Activated CD4-positive, alpha-beta T cell treated with anti-CD3 and anti-CD28 coated beads, Interleukin-2, amount 10 ng/mL, durations not matched to agents 7 days and 5 days (primary cell): ENCODE measurements at places on chromosomes 3 and 15.

- DNase-seq, result no peak
Measured at GRCh38 chr3:149990423-149990948, 19.8 kb upstream of the PFN2 start.

GRCh38 chr15:25708391-25708790 is 154.7 kb downstream of the ATP10A start:
- no peak for DNase-seq

DNA sequence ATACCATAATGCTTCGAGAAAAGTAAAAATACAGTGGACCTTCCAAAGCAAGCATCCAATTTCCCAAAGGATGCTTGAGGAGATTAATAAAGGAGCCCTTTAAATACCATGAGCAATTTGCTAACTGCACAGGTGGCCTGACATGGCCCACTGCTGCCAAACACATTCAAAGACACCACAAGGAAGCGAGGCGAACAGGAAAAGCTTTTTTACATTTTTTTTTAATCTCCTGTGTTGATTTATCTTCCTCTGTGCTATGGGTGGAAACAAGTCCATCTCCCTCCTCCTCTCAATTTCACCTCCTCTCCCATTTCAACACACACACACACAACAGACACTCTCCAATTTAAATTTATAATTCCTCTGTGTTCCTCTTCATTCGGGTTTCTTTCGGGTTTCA is 243.4 kb downstream of the IGSF11 start:
- DNase-seq, result no peak

DNA sequence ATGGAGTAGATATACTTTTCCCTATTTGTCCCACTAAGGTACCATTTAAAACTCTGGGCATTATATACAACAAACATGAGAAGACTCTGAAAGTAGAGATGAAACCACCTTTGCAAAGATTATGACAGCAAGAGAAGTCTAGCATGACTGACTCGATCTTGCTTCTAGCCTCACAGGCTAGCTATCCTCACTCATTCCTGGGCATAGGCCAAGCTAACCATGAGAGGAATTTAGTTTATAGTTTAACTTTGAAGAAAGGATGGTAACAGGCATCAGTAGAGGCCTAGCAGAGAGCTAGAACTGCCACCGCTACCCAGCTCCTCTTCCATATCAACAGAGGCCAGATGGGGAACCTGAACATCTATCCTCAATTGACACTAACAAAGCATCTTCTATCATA is 63.5 kb upstream of the FSIP1 start:
- no peak for DNase-seq

DNA sequence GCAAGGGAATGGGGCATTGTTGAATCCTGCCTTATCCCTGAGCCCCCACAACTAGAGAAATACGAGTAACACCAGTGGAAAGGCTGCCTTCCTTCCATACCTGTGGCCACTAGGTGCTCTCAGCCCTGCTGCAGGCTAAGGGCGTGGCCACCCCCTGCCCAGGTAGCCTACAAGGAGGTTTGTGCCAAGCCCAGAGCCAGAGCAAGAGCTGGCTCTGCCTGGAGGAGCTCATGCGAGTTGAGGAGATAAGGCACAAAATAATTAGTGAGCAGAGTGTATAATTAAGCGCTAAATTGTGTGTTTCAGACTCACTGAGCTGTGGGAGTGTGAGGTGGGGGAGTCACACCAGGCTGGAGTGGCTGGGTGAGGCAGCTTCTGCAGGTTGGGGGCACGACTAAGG is 49.2 kb downstream of the TPRA1 start:
- no peak for DNase-seq

DNA sequence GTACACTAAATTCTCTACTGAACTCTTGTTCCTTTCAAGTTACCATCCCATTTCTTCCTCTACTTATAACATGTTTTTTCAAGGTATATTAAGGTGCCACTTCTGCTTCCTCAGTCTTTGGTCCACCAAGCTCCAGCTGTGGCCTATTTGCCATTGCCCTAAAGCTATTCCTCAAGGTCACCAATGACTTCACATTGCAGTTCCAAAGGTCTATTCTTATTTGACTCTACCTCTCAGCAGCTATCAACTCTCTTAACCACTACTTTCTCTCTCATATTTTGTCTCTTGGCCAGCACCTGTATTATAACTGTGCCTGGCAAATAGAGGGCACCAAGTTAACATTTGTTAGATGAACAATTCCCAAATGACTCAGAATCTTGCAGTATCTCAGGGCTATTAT is 354.7 kb downstream of the PLCL2 start:
- DNase-seq, result no peak

GRCh38 chr15:89958107-89958805 is 42.9 kb upstream of the ZNF710 start:
- no peak for DNase-seq

DNA sequence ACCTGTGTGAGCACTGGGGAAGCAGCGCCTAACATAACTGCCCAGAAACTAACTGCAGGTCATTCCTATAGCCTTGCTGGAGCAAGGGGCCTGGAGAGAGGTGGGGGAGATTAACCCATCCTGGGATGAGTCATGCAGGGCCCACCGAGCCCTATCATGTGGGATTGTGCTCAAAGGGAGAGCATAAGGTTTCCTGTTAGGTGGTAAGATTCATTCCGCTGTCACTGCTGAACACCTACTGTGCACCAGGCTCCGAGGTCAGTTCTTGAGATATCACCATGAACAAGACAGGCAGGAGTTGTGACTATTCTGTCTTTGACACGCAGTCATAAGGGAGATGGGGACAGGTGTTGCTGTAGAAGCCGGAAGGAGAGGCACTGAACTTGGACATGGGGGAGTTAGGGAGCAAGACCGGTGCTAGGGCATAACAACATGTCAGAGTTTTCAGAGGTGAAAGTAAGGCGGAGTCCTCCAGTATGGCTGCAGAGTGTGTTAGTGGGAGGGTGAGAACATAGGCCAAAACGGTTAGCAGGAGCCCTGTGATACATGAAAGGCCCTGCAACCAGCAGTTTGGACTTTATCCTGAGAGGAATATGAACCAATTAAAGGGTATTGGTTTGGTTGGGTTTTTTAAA is 2.4 kb downstream of the SLC25A38 start:
- no peak for DNase-seq

- no peak for DNase-seq
Measured at GRCh38 chr3:51390246-51391074, 625 bp upstream of the RBM15B start.

GRCh38 chr3:145820170-145820569 is 340.8 kb downstream of the PLOD2 start:
- DNase-seq, result no peak

DNA sequence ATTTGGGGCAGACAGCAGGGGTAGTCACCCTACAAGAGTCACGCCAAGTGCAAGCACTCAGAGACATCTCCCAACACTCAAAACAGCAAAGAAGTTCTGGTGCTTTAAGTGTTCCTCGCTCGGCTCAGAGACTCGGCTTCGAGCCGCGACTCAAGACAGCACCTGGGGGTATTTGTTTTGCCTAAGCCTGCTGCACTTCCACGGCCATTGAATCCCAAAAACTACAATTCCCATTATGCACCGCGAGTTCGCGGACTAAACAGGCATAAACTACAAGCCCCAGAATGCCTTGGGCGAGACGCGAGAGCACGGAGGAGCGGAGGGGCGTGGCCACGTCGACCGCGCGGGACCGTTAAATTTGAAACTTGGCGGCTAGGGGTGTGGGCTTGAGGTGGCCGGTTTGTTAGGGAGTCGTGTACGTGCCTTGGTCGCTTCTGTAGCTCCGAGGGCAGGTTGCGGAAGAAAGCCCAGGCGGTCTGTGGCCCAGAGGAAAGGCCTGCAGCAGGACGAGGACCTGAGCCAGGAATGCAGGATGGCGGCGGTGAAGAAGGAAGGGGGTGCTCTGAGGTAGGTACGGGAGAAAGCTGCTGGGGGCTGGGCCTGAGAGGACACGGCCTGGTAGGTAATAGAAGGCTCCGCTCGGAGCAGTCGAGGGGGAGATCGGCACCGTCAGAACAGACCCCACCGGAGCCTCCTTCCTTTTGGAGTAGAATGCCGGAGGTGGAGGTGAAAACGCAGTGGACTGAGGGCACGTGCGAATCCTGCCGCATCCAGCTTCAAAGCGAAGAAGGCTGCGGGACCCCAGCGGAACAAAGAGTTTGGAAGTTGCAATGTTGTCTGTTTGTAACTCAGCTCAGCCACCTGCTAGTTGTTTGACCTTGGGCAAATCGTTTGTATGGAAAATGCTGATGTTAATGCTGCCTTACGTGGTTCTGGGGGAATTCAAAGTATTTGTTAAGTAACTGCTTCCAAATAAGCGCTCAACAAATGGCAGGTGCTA is at the start of gene BUB1B:
Gene BUB1B, plus strand, starts transcription at position 381 of the 1,000 bp plus-strand sequence. Its CDS starts 152 bp downstream, at position 533.
- peak; percentile 97 for DNase-seq

DNA sequence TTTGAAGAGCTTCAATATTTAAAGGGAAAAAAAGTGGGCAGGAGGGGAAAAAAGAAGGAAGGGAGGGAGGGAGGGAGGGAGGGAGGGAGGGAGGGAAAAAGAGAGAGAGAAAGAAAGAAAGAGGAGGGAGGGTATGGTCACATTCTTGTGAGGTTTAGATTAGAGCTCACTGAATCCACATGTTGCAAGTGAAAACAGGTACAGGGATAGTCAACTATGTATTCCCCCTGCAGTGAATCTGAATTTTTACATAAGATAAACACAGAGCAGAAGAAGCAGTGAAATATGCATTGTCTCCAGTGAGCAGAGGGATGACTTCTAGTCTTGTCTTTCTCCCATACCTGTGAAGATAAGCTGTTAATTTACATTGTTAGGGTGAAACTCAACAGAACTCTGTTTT is 84.0 kb downstream of the IFT80 start:
- no peak for DNase-seq

DNA sequence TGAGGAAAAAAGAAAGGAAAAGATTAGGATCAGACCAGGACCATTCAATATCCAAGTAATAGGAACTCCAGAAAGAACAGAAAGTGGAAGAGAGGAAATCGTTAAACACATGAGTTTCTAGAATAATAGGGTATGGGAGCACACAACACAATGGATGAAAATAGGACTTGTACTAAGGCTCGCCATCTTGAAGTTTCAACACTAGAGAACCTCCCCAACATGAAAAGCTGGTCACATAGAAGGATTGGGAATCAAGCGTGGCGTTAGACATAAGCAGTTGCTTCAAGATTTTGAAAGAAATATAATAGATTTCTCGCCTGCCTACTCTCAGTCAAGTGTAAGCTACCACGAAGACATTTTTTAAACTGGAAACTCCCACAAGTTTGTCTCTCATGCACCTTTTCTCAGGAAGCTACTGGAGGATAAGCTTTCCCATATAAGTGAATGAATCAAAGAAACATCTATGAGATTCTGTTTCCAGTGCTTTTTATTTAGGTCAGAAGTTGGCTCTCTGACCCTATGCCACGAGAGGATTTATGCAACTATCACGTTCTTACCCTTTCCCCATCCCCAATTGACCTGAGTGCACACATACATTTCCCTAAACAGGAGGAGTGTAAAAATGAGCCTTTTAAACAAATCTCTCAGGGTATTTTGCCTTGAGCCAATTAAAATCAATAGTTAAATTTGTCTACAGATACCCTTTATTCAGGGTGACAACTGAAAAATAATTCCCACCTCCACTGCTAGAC is 45.2 kb downstream of the GHSR start:
- no peak for DNase-seq

DNA sequence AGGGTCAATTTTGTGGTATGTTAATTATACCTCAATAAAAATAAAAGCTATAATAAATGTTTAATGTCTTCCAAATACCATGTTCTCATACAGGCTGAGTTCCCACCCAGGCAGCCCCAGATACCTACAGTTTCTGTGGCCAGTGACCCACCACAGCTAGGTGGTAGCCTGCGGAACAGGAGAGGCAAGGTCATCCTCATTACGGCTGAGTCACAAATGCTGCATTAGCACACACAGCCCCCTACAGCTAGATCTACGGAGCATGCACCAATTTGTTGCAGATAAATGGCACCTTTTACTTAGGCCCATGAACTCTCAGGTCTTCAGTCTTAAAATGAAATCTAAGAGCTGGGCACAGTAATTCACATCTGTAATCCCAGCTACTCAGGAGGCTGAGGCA is 5.1 kb downstream of the SPATA12 start:
- no peak for DNase-seq

GRCh38 chr3:47512416-47513124 is 942 bp downstream of the ELP6 start:
- peak; percentile 42 for DNase-seq

DNA sequence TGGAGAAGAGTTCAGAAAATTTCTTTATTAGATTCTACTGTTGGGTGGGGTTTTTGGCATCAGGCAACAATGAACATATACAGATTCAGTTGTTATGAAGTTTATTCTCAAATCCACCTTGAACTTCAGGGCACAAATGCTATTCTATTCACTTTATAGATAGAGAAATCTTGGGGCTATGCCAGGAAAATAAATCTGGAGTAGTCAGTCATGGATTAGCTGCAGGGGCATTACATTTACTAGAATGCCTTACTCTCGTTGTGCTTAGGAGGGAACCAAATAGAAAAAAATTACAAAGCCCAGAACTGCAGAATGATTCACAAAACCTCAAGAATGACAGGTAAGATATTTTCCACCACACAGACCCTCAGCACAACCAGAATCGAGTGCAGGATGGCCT is 216.7 kb downstream of the CDIN1 start:
- no peak for DNase-seq
